ENCODE measurements at places on chromosomes 4 and X.

- no peak for DNase-seq
These were observed 4.6 kb downstream of the MAGIX start for GRCh38 chrX:49166914-49167739.

GRCh38 chr4:89733946-89734345 is 103.0 kb downstream of the SNCA start:
- DNase-seq, result no peak

- DNase-seq, result no peak
These were observed 308 bp upstream of the TLR2 start for GRCh38 chr4:153683763-153684181.

DNA sequence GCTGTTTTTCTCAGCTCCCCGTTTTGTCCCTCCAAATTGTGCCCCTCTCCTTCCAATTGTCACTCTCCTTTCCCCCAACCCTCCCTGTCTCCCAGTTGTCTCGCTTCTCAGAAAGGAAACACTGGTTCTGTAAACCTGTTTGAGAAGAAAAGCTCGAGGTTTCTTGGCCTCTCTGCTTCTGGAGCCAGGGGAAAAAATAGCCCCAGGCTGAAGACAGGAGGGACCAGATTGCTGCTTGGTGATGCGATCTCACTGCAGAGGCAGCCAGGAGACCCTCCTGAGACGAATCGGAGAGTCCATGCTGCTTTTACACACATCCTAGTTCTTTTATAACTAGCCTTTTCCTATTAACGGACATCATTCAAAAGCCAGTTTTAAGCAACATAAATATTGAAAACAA is 21.2 kb downstream of the TRIML1 start:
- DNase-seq, result no peak

DNA sequence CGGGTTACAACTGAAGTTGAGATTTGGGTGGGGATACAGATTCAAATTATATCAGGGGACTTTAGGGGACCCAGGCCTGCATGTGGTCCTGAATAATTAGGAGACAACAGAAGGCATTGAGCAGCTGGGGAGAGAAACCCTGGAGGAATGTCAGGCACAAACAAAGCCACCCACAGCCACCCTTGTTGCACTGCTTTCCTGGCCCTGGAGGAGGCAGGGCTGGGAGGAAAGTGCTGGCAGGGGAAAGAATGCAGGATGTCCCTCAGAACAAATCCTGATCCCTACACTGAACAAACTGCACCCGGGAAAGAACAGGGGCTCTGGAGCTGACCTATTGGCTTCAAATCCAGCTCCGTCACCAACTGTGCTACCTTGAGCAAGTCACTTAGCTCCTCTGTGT is 214.1 kb upstream of the ATP6AP2 start:
- no peak for DNase-seq

- no peak for DNase-seq
These were observed 19.4 kb upstream of the SLC25A6 start for GRCh38 chrX:1411326-1411725.

DNA sequence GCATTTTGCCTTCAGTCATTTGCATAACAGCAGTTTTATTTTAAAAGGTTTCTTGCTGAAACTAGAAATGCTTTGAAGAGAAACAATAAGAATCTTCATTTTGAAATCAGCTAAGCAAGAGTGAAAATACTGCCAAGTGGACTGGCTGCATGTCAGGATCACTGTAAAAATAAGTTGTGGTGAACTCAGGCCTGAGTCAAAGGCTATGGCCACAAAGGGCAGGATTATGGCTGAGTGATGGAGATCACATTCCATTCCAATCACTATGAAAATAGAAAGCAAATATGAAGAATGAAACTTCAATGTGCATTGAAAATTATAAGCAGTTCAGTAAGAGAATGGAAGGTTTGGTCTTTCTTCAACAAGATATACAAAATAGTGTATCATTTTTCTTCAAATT is 224.5 kb downstream of the PCDH18 start:
- DNase-seq, result peak; percentile 65

DNA sequence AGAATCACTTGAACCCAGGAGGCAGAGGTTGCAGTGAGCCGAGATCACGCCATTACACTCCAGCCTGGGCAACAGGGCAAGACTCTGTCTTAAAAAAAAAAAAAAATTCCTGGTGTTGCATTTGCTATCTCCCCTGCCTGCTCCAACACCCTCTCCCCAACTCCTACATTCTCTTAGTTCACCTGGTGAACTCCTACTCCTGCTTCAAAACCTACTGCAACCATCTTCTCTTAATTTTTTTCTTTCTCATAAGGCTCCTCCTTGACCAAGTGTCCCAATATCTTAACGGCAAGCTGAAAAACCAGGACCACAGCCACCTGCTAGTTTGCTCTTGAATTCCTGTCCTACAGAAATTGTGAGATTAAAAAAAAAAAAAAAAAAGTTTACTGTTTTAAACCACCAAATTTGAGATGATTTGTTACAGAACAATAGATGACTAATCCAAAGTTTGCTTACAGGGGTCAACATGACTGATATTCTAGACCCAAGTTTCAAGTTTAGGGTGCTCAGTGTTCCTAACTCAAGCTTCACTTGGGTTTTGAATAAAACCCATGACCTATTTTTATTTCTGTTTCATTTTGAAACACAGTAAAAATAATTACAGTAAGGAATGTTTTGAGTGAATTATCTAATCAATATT is 13.1 kb upstream of the ANXA5 start:
- no peak for DNase-seq

GRCh38 chr4:24765376-24765988 is 29.9 kb upstream of the SOD3 start:
- no peak for DNase-seq

DNA sequence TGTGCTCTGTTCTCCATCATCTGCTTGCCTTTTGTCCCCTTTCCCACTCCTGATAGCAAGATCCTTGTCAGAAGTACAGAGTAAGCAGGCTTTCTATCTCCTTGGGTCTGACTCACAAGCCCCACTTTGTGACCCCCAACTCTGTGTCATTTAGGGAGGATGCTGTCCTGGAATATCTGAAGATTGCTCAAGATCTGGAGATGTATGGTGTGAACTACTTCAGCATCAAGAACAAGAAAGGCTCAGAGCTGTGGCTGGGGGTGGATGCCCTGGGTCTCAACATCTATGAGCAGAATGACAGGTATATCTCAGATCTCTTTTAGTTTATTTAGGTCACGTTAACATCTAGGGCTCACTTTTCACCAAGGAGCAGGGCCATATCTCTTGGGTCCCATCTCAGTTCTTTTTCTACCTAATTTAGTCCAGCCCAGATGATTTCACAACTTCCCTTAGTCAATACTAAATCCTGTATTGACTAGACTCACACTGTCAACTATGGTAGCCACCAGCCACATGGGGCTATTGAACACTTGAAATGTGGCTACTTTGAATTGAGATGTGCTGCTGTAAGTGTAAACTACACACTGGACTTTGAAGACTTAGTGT is 64.3 kb downstream of the MSN start:
- DNase-seq, result no peak

- DNase-seq, result no peak
These were observed 1056.0 kb upstream of the SLIT2 start for GRCh38 chr4:19195696-19196095.

DNA sequence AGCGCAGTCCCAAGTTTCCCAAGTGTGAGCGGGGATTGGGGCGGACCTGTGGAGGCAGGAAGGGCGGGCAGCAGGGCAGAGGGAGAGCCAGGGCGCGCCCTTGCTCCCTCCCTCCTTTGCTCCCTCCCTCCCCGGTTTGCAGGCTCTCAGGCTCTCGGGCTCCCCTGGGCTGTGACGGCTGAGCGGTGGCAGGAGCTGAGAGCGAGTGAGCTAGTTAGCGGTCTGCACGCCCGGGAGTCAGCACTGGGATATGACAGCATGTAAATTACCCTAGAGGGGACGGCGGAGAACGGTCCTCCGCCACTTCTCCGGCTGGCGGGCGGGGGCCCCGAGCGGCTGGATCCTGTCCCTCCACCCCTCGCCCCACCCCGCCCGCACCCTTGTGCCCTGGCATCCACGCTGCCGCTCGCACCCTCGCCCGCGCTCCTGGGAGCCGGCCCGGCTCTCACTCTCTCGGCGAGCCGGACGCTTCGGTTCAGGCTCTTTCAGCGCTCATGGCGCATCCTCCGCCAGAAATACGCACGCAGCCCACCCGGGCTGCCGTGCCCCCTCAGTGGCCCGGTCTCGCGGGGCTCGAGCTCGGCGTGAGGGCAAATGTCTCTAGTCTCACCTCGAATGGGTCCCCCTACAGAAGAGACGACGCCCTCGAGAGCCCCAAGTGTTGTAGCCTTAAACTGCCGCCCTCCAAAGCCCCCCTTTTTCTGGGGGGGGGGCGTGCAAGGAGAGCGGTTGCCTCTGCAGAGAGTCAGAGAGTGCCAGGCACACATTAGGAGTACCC is at the start of gene TSC22D3:
TSS of gene TSC22D3 (minus strand) at position 54 of the 778 bp plus-strand sequence. CDS start 368 bp downstream, outside the sequence.
- DNase-seq, result peak; percentile 18

DNA sequence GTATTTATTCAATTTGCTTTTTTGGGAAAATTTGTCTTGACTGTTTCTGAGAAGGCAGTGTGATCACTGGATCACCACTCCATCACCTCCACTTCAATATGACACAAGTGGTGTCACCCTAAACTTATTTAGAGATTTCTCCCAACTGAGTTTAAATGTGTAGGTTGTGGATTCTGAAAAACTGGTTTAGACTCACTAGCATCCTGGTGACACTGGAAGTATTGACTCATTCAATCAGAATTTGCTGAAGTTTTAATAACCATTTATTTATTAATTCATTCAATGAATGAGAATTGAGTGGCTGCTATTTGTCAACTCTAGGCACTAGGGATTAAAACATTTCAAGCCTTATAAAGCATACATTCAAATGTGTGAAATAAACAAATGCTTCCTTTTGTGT is 819.1 kb upstream of the EPHA5 start:
- no peak for DNase-seq

GRCh38 chr4:152785639-152786615 is 6.2 kb downstream of the ARFIP1 start:
- no peak for DNase-seq

DNA sequence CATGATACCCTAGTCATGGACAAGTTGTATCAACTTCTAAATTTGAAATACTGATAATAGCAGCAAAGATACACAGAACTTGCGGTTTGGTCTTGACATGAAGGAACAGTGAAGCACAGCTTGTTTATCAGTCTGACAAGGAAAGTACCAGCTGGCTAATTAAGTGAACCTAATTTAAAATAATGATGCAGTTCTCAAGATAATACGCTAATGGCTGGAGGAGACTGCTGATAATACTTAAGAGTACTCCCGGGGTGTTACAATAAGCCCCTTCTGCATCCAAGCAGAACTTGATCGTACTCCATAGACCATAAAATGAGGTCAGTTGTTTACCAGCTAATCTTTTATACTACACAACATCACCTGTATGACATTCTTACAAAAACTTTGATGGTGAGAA is 697.5 kb downstream of the FSTL5 start:
- no peak for DNase-seq

DNA sequence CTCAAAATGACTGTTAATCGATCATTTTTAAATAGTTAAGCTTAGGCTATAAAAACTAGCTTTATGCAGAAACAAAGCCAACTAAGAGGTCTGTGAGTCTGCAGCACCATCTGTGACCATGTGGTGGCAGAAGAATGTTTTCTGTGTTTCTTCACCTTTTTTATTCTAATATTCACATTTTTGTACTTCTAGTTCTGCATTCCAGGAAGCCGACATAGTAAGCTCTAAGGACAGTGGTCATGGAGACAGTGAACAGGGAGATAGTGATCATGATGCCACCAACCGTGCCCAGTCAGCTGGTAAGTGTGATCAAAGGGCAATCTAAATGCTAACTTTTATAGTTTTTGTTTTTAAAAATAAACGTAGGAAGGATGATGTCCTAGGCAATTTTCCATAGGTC is 5.6 kb downstream of the PCDH10 start:
- DNase-seq, result peak; percentile 15

- DNase-seq, result no peak
These were observed 50.8 kb downstream of the LRP2BP start for GRCh38 chr4:185344743-185345538.

DNA sequence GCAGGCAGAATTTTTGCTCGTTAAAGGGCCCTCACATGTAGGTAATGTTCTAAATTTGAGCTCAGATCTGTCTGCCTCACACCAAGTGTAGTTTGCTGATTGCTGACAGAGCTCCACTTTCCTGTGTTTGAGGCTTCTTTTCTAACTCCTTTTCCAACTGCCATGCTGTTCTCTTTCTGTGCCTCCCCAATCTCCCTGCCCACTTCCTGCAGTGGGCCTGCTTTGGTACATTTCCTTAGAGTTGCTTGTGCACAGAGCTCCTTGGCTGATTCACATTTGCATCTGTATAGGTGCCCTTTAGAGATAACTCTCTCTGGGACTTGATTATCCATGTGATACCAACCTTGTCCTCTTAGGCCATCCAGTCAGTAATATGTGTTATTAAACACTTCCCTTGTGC is 4.5 kb downstream of the MED28 start:
- no peak for DNase-seq

- DNase-seq, result no peak
These were observed 1.2 kb downstream of the SOD3 start for GRCh38 chr4:24796620-24797019.

- DNase-seq, result no peak
These were observed 57.8 kb upstream of the HCCS start for GRCh38 chrX:11053351-11053750.

- no peak for DNase-seq
These were observed 7.5 kb downstream of the MSX1 start for GRCh38 chr4:4866866-4867374.

- no peak for DNase-seq
These were observed 192.9 kb upstream of the RBPJ start for GRCh38 chr4:26127851-26128337.

DNA sequence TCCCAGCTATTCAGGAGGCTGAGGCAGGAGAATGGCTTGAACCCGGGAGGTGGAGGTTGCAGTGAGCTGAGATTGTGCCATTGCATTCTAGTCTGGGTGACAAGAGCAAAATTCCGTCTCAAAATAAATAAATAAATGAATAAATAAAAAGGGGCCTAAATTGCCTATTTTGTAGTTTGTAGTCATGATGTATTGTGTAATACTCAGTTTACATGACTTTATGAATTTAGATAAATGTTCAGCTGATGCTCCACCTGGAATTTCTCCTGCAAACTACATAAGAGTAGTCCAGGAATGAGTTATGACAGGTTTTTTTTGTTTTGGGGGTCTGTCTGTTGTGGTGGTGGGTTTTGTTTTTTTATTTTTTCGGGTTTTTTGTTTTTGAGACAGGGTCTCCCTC is 31.1 kb downstream of the RBMX start:
- no peak for DNase-seq

DNA sequence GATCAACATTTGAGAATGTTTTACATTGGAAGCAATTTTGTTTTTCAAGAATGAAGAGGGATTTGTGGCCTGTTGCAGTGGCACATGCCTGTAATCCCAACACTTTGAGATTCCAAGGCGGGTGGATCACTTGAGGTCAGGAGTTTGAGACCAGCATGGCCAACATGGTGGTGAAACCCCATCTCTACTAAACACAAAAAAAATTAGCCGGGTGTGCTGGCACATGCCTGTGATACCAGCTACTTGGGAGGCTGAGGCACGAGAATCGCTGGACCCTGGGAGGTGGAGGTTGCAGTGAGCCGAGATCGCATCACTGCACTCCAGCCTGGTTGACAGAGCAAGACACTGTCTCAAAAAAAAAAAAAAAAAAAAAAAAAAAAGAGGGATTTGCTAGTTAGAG is 127.8 kb downstream of the RPA4 start:
- DNase-seq, result no peak

Measured in HS-5 (cell line).